ENCODE measurements at places on chromosomes 12 and 14. TPM values are rescaled to one million over a fixed set of nuclear protein-coding genes. Genes with fewer than 3 reads are reported as not detected.

- no peak for DNase-seq
Observed at GRCh38 chr12:94851396-94852028, 152.0 kb downstream of the NDUFA12 start.

Gene GPD1
- 6.8 TPM for total RNA-seq

GRCh38 chr14:88017535-88017934 lies 12.6 kb downstream of the GPR65 start:
- no peak for DNase-seq

- DNase-seq, result no peak
Observed at GRCh38 chr12:63915105-63915800, 70.8 kb downstream of the SRGAP1 start.

Gene TMTC1
- total RNA-seq, result 9.5 TPM

Gene GPR137C
- 2.0 TPM for total RNA-seq

Gene CSRP2
- total RNA-seq, result 24.8 TPM

DNA sequence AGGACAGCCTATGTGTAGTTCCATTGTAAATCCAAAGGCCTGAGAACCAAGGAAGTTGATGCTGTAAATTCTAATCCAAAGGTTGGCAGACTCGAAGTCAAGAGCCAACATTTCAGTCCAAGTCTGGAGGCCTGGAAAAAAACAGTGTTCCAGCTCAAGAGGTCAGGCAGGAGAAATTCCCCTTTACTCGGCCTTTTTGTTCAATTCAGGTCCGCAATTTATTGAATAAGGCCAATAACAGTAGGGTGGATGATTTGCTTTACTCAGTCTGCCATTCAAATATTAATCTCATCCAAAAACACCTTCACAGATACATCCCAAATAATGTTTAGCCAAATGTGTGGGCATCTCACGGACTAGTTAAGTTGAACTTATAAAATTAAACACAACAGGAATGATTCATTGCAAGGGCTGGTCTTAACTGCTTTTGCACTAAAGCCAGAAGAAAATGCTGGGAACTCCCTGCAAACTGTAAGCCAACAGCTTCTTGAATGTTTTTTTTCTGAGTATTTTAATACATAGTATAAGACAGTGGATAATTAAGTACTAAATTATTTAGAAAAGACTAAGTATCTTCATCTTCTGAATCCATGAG lies 197.4 kb upstream of the GARIN6 start:
- no peak for DNase-seq

DNA sequence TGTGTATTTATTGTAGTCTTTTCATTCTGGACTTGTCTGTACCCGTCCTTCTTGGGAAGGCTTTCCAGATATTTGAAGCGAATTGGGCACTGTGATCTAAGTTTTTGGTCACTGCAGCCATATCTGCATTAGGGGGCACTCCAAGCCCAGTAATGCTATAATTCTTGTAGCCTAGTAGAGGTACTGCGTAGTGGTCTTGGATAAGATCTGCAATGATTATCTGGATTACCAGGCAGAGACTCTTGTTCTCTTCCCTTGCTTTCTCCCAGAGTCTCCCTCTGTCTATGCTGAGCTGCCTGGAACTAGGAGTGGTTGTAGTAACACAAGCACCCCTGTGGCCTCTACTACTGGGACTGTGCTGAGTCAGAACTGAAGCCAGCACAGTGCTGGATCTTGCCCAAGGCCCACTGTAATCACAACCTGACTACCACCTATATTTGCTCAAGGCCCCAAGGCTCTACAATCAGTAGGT lies 30.0 kb downstream of the SLC38A2 start:
- no peak for DNase-seq

Gene ULK1
- total RNA-seq, result 21.6 TPM

GRCh38 chr14:101061411-101062064 lies 158.0 kb upstream of the RTL1 start:
- peak; percentile 25 for DNase-seq

Gene NOC4L
- total RNA-seq, result 11.0 TPM

- DNase-seq, result no peak
Observed at GRCh38 chr12:67989184-67989920, at the start of gene IFNG-AS1. Gene IFNG-AS1 (plus strand): TSS chr12:67989447.

GRCh38 chr12:47547077-47547476 lies 158.8 kb downstream of the RPAP3 start:
- no peak for DNase-seq

DNA sequence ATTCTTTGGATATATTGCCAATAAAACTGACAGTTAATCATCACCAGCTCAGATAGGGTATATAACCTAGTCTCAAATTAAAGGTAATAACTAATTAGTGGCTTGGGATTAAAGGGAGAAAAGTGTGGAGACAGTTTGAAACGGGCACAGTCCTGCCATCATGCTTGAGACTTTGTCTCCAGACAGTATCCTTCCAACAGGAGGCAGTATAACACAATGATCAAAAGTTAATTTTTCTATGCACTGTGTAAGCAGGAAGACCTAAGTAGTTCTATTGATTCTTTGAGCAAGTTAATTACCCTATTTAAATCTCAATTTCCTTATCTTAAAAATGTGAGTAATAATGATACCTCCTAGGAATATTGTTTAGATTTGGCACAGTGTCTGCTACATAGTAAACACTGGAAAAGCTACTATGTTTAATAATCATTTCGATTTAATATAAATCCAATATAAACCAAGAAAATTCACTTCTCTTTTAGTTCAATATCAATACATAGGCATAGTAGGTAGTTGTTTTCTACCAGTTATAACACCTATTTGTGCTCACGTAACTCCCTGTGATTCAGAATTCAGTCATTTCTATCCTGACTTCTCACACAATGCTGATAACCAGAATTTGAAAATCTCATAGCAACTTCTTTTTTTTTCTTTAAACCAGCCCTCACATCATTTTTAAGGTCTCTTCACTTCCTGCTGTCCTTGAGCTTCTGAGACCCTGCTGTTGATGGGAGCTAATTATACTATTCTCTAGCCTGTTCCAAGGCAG lies 53.7 kb downstream of the GALNT4 start:
- DNase-seq, result no peak

DNA sequence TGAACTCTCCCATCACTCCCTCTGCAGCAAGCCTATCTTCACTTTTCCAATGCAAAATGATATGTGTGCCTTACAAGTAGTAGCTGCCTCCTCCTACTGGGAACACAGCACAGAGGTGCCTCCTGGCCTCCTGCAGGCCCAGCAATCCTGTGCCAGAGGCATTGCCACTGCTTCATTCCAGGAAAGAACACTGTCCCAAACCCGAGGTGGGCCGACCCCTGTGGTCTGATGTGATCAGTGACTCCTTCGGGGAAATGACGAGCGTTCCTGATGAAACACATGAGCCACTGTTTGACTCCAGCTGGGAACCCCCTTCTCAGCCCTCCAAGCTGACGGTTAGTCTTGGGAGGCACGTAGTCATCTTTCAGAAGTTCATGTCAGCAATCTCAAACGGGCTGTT lies 19.5 kb downstream of the PSMC1 start:
- DNase-seq, result no peak

Gene CCND2
- 101 TPM for total RNA-seq

Gene DCTN2
- 104 TPM for total RNA-seq

GRCh38 chr12:102300824-102301461 lies 103.3 kb upstream of the PMCH start:
- no peak for DNase-seq

- peak; percentile 87 for DNase-seq
Observed at GRCh38 chr14:92680781-92681650, 67.4 kb downstream of the LGMN start.

DNA sequence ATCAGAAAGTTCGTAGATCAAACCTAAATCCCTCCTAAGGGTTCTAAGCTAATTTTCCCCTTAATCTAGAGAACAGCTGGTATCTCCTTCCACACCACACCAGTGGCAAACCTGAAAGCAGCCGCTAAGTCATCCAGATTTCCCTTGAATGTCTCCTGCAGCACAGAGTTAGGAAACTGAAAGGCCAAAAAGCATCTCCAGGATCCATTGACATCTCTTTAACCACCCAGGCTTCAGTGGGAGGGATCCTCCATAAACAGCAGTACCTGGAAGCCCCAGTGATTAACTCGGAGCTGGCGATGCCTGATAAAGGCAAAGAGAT lies 47.6 kb downstream of the CRACR2A start:
- no peak for DNase-seq

Gene KIF26A
- total RNA-seq, result 5.4 TPM

DNA sequence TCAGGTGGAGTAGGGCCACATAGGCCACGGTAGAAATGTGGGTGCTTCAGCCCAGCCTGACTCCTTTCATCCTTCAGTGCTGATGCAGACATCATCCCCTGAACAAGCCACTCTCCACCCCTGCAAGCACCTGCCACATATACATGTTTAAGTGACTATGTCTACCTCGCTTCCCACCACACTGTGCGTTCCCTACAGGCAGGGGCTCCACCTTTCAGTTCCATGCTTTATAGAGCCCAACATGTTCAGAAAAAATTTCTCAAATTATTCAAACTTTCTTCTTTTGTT lies 11.6 kb downstream of the SLC7A7 start:
- DNase-seq, result no peak

Gene NDRG2
- total RNA-seq, result 44.2 TPM

- DNase-seq, result no peak
Observed at GRCh38 chr12:104172570-104172947, 34.5 kb upstream of the NFYB start.

DNA sequence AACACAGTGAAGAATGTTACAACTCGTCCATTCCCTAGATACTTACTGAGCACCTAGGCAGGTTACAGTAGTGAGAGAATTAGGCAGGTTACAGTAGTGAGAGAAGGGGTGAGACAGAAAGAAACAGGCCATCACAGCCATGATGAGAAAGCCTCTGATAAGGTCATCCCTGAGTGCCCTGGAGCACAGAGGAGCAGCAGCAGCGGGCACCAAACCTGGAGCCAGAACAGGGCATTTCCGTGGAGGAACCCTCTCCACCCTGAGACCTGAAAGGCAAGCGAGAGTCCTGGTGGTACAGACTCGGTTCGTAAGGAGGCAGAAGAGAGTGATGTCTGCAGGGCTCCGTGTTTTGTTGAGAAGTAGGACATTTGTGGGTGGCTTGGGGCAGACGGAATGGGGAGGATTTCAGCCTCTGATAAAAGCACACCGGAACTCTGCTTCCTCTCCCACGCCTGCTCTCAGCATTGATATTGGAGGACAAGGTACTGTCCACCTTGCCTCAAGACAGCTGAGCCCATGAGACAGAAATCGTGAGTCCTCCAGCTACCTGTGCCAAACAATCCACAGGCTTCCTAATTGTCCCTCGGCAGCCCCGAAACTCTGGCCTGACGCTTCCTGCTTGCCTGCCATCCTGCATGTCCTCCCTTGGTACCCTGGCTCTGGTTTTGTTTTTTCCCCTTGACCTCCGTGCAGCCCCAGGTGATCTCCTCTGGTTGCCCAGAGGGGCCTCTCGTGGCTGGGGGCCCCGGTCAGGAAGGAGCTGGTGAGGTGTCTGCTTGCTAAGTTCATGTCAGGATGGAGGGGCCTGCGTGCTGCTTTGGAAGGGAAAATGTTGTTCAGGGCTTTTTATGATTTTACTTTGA lies 136.1 kb downstream of the GCH1 start:
- DNase-seq, result no peak

Gene GLT8D2
- 19.2 TPM for total RNA-seq

- peak; percentile 40 for DNase-seq
Observed at GRCh38 chr14:75559451-75560222, 18.8 kb upstream of the FLVCR2 start.
